ENCODE measurements at places on chromosomes 3 and 15. TPM values are rescaled to one million over a fixed set of nuclear protein-coding genes. Genes with fewer than 3 reads are reported as not detected.
A peak's percentile ranks its signal among the peaks of the same experiment; 100 is the strongest.

MAGEL2 gene
- not detected for total RNA-seq

RARB gene
- 0.62 TPM for total RNA-seq

GRCh38 chr3:183551930-183552329 lies 3.6 kb downstream of the KLHL6 start:
- DNase-seq, result no peak

DNA sequence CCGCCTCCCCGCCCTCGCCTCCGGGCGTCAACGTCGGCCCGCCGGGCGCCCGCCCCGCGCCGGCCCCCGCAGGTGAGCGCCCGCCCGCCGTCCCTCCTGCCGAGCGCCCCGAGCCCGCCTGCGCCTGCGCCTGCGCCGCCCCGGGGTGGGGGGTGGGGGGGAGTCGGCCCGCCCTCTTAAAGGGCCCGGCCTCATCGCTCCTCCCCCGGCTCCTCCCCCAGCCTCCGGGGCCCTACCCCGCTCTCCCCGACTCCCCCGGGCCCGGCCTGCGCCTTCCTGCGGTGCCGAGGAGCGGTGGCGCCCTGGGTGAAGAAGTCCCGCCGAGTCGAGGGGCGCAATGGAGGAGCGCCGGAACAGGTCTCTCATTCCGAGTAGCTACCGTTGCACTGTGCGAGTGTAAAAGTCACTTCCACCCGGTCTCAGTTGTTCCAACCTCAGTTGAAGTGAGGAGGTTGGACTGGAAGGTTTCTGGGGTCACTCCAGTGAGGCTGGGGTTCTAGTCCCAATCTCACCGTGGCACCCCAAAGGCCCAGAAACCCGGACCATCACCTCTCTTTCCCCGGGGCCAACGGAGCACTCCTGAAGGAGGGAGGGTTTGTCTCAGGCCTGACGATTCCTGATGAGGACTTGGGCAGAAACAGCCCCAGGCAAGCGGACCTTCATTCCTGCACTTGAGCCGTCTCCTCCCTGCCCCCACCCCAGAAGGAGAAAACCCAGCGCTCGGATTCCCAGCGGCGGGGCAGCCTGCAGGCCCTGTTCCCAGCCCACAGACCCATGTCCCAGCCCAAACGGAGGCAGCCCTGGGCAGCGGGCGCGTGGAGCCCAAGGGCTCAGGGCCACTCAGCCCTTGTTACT lies 1.5 kb upstream of the TNK2 start:
- DNase-seq, result peak; percentile 65

GRCh38 chr3:100653604-100654294 lies 44.3 kb downstream of the ADGRG7 start:
- DNase-seq, result no peak

- DNase-seq, result no peak
Observed at GRCh38 chr15:85792102-85792731, 2.5 kb downstream of the KLHL25 start.

GRCh38 chr15:77525907-77526594 lies 105.4 kb downstream of the HMG20A start:
- DNase-seq, result no peak

- no peak for DNase-seq
Observed at GRCh38 chr3:66585520-66586095, 84.8 kb upstream of the LRIG1 start.

DNA sequence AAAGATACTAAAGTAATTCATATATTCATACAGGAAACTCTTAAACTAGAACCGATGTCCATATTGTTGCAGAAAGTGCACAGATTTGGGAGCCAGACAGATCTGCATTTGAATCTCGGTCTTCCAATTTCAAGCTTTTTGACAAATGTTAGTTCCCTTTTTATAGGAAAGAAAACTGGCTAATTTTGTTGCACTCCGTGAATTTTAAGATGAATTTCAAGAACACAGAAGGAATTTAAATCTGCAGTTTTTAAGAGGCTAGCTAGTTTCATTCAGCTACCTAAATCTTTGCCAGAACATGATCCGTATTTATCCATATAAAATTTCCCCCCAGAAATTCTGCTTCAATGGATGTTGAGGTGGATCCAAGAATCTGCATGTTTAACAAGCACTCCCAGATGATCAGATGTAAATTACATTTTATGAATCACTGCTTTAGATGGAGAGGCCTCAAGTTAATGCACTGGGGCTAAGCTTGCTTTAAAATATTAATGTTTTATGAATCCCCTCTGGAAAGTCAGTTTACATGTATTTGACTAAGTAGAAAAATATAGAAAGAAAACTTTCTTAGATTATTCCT lies 1296.3 kb upstream of the CADM2 start:
- no peak for DNase-seq

DNA sequence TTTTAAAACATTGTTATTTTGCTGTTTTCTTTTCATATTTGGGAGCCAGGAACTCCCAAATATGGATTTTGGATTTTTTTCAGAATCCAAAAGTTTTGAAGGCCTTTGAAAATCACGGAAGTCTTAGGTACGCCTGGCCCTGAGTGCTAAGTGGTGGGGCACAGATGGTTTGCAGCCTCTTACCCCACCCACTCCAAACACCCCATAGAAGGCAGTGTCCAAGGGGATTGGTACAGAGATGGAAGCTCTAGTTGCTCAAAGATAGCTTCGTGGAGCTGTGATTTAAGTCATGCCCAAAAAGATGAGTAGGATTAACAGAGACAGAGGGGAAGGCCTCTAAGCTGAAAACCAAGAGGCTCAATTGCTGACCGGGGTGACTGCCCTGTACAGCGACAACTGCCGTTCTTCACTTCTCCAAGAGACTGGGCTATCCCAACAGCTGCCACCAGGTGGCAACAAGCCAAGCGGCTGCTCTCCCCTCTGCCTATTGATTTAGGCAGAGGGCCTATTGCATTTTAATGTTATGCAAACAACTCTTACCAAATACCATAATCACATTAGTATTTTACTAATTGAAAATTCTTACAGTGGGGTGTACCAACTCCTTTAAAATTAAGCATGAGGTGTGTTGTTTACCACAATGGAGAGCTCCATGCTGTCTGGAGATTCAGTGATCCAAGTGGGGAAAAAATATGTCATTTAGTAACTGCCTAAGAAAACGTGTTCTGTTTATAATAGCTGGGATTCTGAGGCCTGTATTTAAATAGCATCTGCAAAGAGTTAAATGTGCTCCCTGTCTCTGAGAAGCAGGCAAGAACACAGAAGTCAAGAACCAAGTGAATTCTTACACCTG lies 64.0 kb upstream of the C15orf61 start:
- peak; percentile 57 for DNase-seq
